ENCODE measurements at places on chromosomes 1 and 21.

GRCh38 chr21:14533499-14534428 is 12.4 kb downstream of the SAMSN1 start:
- peak; percentile 1 for DNase-seq

DNA sequence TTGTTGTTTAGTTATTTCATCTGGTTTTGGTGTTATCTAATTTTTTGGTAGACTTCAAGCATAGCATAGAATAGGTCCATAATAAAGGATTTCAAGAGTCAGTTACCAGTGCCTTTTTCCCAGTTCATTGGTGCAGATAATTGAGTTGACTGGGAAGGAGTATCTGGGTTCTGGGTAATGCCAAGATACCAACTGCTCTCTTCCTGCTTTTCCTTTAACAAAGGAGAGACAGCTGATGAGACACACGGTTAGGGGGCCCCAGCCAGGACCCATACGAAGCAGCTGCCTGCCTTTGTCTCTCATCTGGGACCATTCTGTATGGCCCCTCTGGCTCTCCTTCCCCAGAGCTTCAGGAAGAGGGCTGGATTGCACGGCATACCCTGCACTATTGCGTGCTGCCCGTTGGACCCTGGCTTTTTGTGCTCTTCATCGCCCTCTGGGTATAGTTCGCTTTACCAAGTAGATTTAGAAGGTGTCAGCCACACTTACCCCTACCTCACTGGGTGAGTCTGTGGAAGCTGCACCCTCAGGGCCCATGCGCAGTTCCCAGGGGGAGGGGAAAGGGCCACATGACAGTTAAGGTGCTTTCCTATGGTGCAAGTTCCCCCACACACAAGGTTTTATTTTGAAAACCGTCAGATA is 7.0 kb downstream of the NAV1 start:
- DNase-seq = no peak

- DNase-seq = peak; percentile 92
Measured at GRCh38 chr1:162629651-162630050, 2.6 kb upstream of the DDR2 start.

DNA sequence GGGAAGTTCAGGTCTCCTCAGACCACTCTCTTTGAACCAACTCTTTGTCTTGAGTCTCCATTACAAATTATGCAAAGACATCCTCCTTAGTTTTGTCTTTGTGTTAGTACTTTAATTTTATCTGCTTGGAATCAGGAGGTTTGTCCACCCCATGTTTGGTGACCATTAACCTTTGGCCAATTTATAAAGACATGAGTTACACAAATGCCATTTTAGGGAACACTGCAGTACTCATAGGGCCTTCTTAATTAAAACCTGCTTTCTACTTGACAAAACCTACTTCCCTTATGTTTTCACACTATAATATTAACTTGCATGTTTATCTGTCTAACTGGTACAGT is 7.9 kb upstream of the CDC73 start:
- no peak for DNase-seq

- DNase-seq = no peak
Measured at GRCh38 chr1:61005614-61006580, 76.5 kb upstream of the NFIA start.

- DNase-seq = no peak
Measured at GRCh38 chr1:112676543-112676942, 2.1 kb downstream of the MOV10 start.

- DNase-seq = peak; percentile 24
Measured at GRCh38 chr1:79293611-79294010, 287.1 kb upstream of the ADGRL4 start.

DNA sequence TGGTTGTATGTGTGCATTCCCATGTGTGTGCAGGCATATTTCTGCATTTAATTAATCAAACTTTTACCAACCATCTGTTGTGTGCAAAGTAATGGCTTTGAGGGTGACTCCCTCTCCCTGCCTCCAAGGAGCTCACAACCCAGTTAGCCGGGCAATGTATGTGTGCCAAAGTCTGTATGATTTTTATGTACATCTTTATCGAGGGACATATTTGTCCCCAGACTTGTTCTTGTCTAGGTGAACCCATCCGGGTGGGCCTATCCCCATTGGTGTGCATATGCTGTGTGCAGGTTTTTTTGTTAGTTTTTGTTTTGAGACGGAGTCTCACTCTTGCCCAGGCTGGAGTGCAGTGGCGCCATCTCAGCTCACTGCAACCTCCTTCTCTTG is 1.8 kb downstream of the SYTL1 start:
- peak; percentile 20 for DNase-seq

GRCh38 chr1:181936768-181937581 is 124.5 kb downstream of the ZNF648 start:
- no peak for DNase-seq

- DNase-seq = peak; percentile 45
Measured at GRCh38 chr1:39076127-39076798, 50.1 kb downstream of the NDUFS5 start.
